Activated naive CD8-positive, alpha-beta T cell treated with anti-CD3 and anti-CD28 coated beads for 36 hours (primary cell): ENCODE measurements at places on chromosomes 2 and 18. TPM values are rescaled to one million over a fixed set of nuclear protein-coding genes. Genes with fewer than 3 reads are reported as not detected.

GRCh38 chr2:231854616-231855125 is 68.4 kb downstream of the COPS7B start:
- no peak for DNase-seq
- H3K36me3 ChIP-seq, result no peaks in the 10 kb centered on the region
- no peak overlapping the region for H3K4me3 ChIP-seq
- no peak overlapping the region for H3K27ac ChIP-seq
- peaks cover 2% of the 10 kb centered on the region for H3K4me1 ChIP-seq

Gene ILKAP
- total RNA-seq, result 52.9 TPM

Gene IL1RN
- total RNA-seq, result 0.19 TPM

- no peaks in the 10 kb centered on the region for H3K4me1 ChIP-seq
- H3K36me3 ChIP-seq, result no peaks in the 10 kb centered on the region
These were observed 28.2 kb upstream of the GBX2 start for GRCh38 chr2:236196366-236196765.

DNA sequence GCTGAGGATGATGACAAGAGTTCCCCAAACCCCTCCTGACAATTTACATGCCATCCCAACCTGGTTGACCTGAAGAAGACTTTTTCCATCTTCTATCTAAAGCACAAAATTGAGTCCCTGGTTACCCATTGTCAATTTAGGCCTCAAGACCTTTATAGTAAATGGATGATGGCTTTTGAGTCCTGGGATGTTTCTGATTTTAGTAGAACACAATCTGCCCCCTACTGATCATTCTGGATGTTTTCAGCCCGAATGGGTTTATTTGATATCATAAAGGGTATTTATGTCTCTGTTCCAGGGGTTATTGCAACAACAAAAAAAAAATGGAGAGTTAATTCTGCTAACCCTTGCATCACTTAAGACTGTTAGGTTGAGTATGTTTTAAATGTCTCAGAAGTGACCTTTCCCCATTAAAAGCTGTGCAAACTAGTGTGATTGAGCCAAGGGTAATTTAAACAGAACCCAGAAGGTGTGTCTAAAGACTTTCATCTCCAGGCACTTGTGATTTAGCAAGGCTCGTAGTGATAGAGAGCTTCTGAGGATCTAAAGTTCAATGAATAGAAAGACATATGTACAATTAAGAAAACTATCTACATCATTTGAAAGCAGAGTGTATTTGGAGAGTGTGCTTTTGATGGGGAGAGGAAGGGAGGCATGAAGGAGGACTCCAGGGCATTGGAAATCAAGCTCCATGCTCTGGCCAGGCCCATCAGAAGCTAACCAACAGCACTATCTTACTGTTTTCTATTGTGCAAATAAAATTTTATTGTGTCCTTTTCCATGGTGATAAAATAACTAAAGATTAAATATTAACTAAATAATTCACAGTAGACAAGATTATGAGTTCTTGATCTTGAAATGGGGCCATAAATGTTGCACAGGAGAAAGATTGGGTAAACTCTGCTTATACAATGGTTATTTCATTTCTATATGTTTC is 96.6 kb upstream of the NOSTRIN start:
- no peak for DNase-seq
- H3K4me3 ChIP-seq, result no peak overlapping the region
- H3K36me3 ChIP-seq, result no peaks in the 10 kb centered on the region
- no peaks in the 10 kb centered on the region for H3K4me1 ChIP-seq
